Activated T-helper 2 cell treated with anti-CD3 and anti-CD28 coated beads, Interferon-gamma antibody, Interleukin-2, Interleukin-4, amounts not matched to agents 10 μg/mL and 5 μg/mL and 100 μg/mL, durations not matched to agents 14 hours and 24 hours and 36 hours (primary cell): ENCODE measurements at places on chromosomes 1 and 21. TPM values are rescaled to one million over a fixed set of nuclear protein-coding genes. Genes with fewer than 3 reads are reported as not detected.

GRCh38 chr1:9202240-9202870 lies 32.2 kb upstream of the H6PD start:
- DNase-seq = no peak

DNA sequence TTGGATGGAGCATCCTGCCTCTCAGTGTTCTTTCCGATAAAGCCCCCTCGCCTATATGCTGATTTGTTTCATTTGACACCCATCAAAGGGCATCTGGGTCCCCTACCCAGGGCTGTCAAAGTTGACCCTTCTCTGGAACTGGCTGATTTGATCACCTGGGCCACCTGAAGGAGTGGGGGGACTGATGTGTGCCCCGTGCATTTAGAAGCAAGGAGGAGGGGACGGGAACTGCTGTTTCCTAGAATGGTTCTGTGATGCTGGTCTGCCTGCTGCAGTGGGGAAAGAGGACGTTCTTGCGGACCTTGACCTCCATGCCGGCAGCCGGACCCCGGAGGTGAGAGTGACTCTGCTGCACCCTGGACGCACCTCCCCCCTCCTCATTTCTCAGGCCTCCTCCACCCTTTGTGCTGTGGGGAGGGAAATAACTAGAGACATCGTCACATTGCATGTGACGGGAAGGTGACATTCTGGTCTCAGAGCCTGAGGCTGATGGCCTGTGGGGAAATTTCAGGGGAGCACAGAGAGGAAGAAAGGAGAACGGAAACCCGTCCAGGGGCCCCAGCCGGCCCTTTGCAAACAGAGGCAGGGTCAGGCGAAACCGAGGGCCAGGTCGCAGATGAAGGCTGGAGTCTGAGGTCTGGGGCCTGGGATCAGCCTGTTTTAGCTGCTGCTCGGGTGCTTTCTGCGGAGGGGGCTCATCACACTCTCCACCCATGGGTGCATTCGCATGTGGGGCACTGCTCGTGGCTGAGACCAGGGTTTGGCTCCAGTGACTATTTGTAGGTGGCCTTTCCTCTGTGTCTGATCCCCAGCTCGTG lies 25.7 kb downstream of the CRYAA start:
- DNase-seq = no peak

NFIA gene
- total RNA-seq = 1.4 and 1.5 TPM in 2 replicates

NTNG1 gene
- not detected in 2 replicates for total RNA-seq

DNA sequence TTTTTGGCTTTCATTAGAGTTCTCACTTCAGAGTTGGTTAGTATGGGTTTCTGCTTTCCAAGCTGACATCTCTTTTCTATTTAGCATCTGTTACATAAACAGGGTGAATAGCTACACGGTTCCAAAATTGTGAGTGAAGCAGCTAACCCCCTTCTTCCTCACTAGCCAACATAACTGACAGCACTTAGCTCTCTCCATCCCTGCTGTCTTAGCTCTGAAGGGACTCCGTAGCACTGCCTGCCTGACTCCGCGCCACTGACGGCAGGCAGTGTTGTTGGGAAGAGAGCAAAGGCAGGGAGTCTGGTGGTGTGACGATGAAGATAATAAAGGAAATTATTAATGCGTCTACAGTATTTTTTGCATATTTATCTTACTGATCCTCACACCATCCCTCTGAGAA lies 247.0 kb downstream of the PTBP2 start:
- DNase-seq = no peak

GRCh38 chr21:38942748-38943211 lies 137.1 kb downstream of the ETS2 start:
- DNase-seq = no peak

DNA sequence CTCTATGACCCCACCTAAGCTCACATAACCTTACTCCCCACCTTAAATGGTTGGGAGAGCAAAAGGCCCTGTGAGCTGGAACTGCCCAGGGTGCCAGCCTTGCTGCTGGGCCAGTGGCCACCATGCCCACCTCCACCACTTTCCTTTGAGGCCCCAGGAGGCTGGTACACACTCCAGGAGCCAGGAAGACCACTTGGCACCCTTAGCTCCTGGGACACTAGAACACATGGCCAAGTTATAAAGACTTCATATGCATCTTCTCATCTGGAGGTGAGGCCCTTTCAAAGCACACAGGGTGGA lies 21.9 kb downstream of the CAPZB start:
- DNase-seq = no peak

AKR7A2 gene
- 34.3 and 38.8 TPM in 2 replicates for total RNA-seq

PDE9A gene
- 16.6 and 17.5 TPM in 2 replicates for total RNA-seq

DNA sequence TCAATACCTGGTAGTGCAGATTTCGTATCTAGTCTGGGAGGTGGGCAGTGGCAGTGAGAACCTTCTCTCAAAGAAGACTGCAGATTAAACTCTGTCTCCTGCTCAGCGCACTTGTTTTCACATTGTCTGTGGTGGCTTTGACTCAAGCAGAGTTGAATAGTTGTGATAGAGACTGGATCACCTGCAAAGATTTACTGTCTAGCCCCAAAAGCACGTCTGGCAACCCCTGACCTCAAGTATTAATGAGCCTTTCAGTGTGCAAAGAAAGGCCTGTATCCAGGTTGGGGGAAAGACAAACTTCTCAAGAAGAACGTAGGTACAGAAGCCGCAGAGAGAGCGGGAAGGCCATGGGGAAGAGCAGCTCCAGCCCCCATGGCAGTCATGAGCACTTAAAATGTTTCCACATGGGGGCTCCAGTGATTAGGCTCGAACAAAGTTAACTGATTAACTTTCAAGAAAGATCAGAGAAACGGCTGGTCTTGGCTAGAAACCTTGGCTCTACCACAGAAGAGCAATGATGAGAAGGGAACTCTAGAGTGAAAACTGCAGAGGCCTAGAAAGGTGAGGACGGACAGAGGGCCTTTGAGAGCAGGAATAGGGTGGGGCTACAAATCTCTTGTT lies 15.2 kb downstream of the HENMT1 start:
- DNase-seq = no peak

GRCh38 chr1:110346690-110347089 lies 7.5 kb downstream of the RBM15 start:
- no peak for DNase-seq

OTUD7B gene
- total RNA-seq = 26.1 and 28.2 TPM in 2 replicates

LRRC53 gene
- total RNA-seq = not detected in 2 replicates

DNA sequence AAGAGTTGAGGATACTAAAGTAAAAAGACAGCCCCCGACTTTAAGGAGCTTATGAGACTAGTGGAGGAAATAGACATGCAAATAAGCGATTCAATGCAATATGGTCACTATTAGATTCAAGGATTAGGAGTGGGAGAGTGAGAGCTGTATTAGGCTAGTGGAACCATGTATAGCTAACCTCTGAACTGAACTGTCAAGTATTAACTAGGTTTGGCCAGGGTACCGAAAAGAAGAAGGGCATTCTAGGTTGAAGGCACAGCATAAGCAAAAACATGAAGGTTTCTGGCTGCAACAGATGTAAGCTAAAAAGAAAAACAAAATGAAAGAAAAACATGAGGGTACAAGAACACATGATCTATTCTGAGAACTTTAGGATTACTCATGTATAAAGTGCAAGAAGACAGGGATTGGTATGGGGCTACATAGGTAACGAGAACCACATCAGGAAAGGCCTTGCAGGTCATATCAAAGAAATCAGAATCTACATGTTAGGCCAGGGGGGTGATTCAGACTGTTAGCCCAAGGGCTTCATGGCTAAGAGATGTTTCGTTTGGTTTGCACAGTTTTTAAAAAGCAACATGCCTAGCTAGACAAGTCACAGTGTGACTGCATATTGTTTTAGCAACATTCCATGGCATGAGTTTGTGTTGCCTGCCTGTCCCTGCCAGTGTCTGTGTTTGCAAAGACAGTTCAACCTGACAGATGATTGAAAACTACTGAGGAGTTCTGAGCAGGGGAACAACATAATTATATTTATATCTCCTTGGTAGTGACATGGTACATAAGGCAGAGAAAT lies 54.4 kb upstream of the HAO2 start:
- DNase-seq = no peak

DNA sequence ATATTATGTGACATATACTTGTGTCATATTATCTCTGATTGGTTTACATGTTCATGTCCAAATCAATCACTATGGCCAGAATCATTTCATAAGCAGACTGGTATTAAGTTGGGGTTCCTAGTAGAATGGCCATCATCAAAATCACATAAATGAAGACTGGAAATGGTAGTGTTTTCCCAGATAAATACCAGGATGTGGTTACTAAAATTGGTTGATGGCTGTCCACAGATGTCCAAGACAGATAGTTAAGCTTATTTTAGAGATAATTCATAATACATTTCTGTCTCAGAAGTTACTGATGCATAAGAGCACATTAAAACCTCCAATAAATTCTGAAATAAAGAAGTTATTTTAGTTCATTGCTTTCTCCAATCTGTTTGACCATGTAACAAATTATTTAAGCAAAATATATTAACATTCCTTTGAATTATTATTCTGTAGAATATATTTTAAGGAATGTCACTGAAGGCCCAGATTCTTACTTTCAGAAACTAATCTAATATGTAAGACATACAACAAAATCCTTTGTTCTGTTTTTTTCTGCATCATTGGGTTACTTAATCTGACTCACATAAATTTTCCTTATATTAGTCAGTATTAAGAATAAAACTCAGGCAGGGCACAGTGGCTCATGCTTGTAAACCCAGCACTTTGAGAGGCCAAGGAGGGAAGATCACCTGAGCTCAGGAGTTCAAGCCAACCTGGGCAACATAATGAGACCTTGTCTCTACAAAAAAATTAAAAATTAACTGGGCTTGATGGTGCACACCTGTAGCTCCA lies 483.9 kb downstream of the PTPRC start:
- DNase-seq = no peak

GRCh38 chr1:79638382-79638781 lies 631.9 kb upstream of the ADGRL4 start:
- no peak for DNase-seq

SPRR2G gene
- not detected in 2 replicates for total RNA-seq

TNFRSF18 gene
- total RNA-seq = 219 and 231 TPM in 2 replicates

CD5L gene
- not detected in 2 replicates for total RNA-seq

DNA sequence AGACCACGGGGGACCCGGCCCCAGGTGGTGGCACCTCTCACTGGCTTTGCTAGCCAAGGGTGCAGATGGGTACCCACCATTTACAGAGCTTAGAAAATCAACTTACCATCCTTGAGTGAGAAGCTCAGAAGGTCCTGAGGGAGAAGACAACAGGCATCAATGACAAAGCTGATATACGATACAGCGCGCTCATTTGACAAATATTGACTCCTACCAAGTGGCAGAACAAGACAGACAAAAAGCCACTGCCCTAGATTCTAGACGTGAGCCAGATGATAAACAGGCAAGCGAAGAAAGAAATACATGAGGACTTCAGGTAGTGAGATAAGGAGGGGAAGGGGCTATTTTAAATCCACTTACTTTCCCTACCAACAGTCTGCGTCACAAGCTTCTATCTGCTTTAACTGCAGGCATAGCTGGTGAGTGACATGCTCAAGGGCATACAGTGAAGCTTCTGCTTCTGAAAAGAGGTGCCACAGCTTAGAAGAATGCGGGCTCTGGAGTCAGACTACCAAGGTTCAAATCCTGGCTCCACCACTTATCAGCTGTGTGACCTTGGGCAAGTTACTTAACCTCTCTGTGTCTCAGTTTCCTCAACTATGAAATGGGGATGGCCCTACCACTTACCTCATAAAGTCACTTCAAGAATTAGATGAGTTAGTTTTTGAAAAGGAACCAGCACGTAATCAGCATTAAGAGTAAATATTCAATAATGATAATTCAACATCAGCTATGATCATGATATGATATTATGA lies 29.1 kb downstream of the TMCO4 start:
- no peak for DNase-seq

DNA sequence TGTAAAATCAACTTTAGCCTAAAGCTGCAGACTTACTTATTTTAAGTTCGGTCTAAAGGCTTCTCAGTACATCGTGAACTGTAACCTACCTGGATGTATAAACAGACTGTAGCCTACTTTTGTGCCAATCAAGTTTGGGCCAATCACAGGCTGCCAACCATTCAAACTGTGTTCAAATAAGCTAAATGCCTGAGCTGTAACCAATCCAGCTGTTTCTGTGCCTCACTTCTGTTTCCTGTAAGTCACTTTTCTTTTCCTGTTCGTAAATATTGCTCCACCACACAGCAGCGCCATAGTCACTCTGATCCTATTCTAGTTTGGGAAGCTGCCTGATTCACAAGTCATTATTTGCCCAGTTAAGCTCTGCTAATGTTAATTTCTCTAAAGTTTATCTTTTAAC lies 37.5 kb upstream of the SLAMF9 start:
- no peak for DNase-seq

DNA sequence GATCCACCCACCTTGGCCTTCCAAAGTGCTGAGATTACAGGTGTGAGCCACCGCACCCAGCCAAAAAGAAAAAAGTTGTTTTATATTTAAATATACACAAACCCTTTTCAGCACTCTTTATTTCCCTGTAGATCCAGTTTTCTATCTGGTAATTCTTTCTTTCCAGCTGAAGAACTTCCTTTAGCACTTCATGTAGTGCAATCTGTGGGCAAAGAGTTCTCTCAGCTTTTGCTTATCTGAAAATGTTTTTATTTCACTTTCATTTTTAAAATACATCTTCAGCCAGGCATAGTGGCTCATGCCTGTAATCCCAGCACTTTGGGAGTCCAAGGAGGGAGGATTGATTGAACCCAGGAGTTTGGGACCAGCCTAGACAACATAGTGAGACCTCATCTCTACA lies 28.5 kb upstream of the HYI start:
- DNase-seq = no peak

- DNase-seq = no peak
These were observed 361.5 kb upstream of the ADGRL2 start for GRCh38 chr1:81439046-81439823.

DNA sequence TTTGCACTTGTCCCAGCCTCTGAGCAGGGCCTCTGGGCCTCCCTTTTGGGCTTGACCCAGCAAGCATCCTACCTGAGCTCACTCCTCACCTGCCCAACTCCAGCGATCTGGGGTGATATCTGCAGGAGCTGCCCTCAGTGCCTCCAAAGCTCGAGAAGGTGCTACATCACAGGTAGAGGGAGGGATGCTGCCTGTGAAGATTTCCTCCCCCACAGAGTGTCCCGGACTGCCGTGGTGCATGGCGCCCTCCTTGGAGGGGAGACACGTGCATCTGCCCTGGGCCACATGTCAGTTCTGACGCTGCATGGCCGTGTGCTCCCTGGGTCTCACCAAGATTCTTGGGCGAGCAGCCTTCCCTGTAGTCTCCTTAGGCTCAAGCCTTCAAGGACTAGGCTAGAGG lies 27.7 kb downstream of the NENF start:
- no peak for DNase-seq

ZBTB40 gene
- 17.6 and 18.6 TPM in 2 replicates for total RNA-seq

DNA sequence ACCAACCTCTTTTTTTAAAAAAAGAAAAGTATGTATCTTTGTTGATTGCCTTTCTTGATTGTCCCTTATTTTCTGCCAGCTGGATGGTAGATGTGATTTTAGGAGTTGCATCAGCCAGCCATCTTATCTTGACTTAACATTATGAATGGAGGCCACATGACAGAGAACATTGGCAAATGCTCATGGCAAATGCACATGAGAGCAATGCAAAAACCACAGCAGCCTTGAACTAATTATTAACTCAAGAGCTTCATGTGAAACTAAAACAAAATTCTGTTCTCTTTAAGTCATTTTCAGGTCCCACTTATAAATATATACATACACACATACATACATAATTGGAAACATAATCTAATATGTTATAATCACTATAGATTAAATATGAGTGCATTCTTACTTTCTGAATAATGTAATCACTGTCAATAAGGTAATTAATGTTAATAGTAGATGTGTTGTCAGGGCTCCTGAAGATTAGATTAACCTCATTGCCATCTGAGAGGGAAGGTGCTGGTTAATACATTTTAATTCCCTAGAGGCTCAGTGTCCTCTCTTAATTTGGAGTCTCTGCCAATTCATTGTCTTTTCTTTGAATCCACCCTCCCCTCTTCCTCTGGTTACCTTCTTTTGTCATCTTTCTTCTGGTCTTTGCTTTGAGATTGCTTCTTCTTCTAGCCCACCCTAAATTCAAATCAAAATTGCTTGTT lies 962.2 kb downstream of the ADGRL2 start:
- no peak for DNase-seq
